Stimulated activated CD4-positive, alpha-beta T cell treated with anti-CD3 and anti-CD28 coated beads, Interleukin-2, amount 100 ng/mL, for 24 hours (primary cell): ENCODE measurements at places on chromosomes 3 and 15.

- DNase-seq = no peak
Observed at GRCh38 chr3:178982137-178982536, 89.5 kb downstream of the ZMAT3 start.

DNA sequence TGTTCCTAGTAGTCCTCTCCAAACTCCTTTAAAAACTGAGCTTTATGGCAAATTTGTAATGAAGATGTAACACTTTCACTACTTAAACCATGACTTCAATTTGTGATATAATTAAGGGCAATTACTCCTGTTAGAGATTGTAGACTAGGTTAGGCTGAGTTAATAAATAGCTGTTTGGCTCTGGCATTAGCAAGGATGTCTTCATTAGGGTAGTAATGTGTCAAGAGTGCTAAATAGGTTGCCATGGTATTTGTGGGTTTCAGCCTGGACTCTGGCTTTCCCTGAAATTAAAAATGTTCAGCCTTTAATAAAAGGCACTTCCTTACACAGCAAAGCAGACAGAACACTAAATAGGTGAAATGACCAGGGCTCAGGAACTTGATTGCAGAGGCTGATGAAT, 71.9 kb downstream of the GHSR start:
- DNase-seq = no peak

GRCh38 chr3:142272200-142272891, 47.0 kb upstream of the GK5 start:
- DNase-seq = no peak

- no peak for DNase-seq
Observed at GRCh38 chr15:41888662-41889253, 5.1 kb downstream of the SPTBN5 start.

DNA sequence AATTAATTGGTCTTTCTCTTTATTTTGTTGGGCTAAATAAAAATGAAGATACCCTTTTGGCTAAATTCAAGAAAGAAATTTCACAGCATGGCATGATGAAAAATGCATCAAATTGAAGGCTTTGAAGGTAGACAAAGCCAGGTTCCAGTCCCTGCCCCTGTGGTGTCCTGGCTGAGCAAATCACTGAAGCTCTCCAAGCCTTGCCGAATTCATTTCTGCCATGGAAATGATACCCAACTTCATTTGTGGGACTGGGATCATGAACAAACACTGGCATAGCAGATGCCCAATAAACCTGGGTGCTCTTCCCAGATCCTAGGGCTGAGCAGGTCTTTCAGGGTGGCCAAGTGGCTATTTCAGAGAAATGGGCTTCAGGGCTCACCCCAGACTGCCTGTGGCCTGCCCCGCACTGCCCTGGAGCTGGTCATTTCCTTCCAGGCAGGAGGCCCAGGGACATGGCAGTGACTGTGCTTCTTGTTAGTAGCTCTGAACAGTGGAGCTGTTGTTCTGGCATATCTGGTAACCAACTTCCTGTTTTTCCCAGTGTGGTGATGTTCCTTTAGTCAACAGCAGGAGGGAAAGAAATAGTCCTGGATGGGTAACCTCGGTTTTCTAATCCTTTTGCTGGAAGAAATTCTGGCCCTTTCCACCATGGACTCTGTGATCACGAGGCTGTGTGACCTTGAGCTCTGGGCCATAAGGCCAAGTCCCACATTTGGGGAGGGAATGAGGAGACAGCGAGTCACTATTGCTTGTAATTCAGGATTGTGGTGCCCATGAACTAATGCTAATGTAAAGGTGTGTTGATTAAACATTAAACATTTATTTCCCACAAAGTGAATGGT, 47.6 kb downstream of the CTDSPL start:
- no peak for DNase-seq

GRCh38 chr3:128572644-128573105, 77.9 kb downstream of the RPN1 start:
- peak; percentile 58 for DNase-seq

GRCh38 chr3:174667386-174667785, 191.7 kb upstream of the NAALADL2 start:
- no peak for DNase-seq

DNA sequence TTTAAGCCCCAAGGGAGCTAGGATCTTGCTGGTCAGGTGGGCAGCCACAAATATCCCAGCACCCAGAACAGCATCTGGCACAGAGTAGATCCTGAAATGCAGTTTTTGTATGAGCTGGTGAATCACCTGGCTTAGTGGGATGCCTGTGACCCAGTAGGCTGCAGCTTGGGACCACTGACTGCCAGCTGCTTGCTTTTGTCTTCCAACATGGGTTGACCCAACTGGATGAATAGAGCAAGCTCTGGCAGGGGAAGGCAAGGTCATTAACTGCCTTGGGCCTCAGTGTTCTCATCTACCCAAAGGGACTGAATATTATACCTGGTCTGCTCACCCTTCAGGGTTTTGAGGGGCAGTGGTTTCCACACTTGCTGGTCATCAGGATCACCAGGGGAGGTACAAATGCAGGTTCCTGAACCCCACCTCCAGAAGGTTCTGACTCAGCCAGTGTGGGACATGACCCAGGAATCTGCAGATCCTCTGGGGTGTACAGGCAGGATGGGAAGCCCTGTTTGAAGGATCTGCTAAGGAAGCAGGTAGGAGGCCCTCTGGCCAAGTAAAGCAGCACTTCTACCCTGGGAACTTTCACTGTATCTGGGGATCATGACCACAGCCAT, 55.4 kb downstream of the ITGA11 start:
- DNase-seq = no peak

DNA sequence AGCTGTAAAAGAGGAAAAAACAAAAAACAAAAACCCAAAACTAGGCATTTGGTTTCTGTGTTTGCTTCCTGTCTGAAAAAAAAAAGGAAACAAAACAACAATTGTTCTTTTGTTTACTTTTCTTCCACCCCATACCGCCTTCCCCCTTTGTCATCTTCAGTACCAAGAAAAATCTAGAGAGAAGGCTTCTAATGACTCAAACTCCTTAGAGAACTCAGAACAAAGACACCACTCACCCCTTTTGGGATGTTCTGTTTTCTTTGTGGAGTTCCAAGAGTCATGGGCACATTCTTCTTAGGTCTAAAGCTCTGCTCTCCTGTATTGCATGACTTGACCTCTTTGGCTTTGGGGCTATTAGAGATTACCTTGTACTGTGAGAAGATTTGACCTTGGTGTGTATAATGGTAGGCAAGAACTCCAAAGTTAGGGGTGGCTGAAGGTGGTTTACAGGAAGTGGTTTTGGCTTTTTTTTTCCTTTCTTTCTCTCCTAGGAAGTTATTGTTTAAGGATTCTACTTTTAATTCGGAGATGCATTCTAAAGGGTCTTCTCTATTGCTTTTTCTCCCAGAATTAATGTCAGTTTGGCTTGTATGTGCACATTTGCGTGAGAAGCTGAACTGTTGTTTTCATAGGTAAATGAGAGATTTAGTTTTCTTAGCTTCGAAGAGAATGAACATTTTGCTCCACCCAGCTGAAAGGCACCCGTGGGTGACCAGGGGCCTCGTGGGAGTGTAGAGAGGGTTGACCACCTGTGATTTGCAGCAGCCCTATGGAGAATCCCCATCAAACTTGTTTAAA, 39.5 kb upstream of the ZBTB20 start:
- no peak for DNase-seq

DNA sequence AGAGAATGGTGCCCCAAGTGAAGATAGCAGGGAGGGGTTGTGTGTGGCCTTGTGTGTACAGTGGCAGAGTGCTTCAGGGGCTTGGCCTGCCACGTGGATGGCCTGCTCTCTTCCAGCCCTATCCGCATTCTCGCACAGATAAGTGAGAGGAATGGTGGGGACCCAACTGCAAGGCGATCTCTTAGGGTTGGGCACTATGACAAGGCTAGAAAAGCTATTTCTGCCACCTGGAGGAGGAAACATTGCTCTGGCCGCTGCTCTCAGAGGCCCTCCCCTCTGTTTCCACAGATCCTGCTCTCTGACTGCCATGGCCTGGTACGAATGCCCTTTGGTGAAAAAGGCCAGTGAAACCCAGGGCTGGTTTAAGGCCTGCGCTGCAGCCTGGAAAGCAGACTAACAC, 20.6 kb downstream of the EEFSEC start:
- DNase-seq = no peak

DNA sequence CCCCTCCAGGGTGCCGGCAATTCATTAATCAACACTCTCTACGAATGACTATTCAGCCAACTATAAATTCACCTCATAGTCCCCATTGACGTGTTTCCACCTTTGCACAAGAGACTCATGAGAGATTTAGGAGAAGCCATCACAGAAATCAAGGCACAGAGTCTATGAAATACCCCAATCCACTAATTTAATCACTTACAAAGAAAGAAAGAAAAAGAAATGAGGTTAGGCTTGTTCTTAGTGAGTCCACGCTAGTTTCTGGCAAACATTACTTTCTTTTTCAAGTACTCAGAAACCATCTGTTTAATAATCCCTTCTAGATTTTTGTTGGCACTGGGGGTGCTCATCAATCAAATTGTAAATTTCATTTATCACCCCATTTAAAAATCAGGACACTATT, 125.2 kb upstream of the ADPGK start:
- no peak for DNase-seq

GRCh38 chr3:111210866-111211564, 139.4 kb downstream of the NECTIN3 start:
- DNase-seq = no peak
